K562 (cell line): ENCODE measurements at places on chromosomes 3 and 15. TPM values are rescaled to one million over a fixed set of nuclear protein-coding genes. Genes with fewer than 3 reads are reported as not detected.
A peak's percentile ranks its signal among the peaks of the same experiment; 100 is the strongest.

Gene MOBP
- polyA plus RNA-seq, result 0.25 TPM in 1 of 2 replicates, not detected in the other

Gene HRG
- polyA plus RNA-seq, result not detected in 2 replicates

Gene MUC4
- polyA plus RNA-seq, result 0.07 TPM in 2 replicates

Gene ETV5
- 13.7 and 15.9 TPM in 2 replicates for polyA plus RNA-seq

Gene MYLK
- polyA plus RNA-seq, result not detected in 2 replicates

Gene GPR160
- 5.1 and 6.0 TPM in 2 replicates for polyA plus RNA-seq

- DNase-seq, result no peak
These were observed 347.7 kb upstream of the SATB1 start for GRCh38 chr3:18772699-18773305.

DNA sequence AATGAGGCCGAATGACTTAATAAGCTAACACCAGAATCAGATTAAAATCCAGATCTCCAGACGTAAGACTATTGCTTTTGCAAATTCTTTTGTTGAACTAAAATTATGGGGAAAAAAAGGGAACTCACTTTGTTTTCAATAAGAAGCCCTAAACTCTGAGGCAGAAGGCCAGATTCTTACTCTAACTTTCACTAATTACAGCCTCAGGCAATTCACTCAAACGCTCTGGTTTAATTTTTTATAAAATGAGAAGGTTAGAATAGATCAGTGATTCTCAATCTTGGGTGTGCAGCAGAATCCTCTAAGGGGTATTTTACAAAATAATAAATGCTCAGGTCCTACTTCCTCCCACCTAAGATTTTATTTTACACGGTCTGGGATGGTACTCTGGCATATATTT lies 38.1 kb downstream of the C3orf70 start:
- no peak for DNase-seq

DNA sequence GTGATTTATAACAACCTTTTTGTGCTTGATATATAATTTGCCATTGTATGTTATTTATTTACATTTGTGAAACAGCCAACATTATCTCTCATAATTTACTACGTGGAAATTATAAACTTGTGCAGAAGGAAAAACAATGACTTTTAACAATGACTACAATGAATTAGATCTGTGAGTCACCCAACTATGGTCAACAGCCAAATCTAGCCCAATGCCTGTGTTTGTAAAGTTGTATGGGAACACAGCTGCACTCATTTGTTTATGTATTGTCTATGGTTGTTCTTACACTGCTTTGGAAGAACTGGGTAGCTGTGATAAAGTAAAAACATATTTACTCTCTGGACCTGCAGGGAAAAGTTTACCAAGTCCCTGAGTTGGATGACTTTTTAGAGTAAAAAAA lies 110.4 kb downstream of the OTOL1 start:
- no peak for DNase-seq

GRCh38 chr3:82676356-82677026 lies 915.0 kb upstream of the GBE1 start:
- DNase-seq, result no peak

GRCh38 chr3:101102678-101103296 lies 109.6 kb upstream of the ABI3BP start:
- no peak for DNase-seq

DNA sequence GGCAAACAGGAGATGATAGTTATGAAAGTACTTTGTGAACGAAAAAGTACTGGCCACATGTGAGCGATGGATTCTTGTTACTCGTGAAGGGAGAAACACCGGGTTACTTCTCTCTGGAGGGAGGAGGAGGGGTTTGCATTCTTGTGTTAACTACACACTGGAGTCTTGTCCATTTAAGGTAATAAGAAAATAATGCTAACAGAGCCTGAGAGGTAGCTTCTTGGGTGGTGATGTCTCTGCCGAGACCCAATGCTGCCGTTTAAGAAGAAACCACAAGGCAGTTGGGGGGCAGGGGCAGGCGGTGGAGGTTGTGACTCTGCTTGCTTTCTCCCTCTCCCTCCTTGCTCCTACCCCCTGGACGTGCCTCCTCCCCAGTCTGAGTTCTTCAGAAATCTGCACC lies 100.9 kb upstream of the ROPN1 start:
- DNase-seq, result no peak

- no peak for DNase-seq
These were observed 17.2 kb downstream of the EAF2 start for GRCh38 chr3:121852256-121852655.

GRCh38 chr15:48644827-48645557 lies 517 bp downstream of the FBN1 start:
- no peak for DNase-seq

DNA sequence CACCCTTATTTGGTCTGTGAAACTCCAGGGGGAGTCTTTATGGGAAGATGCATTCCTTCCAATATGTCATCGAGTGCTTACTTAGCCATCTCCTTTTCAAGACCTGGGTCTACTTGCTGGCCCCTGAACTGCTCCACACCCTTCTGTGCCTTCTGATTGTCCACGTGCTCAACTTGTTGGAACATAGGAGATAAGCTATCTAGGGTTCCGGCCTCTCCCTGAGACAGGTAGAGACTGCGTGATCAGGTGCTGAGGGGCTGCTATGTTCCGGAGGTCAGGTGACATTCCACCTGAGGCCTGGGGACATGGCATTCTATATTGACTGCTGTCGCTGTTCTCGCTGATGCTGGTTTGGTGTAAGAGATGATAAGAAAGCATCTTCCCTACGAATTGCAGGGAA lies 65.6 kb downstream of the ATP1B3 start:
- DNase-seq, result no peak

- no peak for DNase-seq
These were observed 16.3 kb downstream of the ZIC1 start for GRCh38 chr3:147425388-147425850.

DNA sequence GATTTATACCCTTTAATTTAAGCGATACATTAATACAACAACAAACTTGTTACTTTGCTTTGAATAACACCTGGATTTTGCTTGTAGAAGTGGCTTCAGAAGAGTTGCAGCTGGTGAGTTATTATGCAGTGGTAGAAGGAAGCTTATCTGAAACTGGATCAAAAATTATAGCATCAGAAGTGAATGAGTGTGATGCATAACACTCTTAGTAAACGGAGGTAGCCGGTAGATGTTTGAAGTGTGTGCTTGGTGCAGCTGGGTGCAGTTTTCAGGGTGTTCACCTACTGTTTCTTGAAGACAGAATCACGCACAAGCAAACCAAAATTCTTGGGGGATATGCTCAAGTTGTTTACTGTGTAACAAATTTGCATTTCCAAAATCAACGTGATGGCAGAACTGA lies 103.1 kb downstream of the MITF start:
- DNase-seq, result no peak

- no peak for DNase-seq
These were observed 371.7 kb upstream of the CNTN6 start for GRCh38 chr3:721086-721485.

DNA sequence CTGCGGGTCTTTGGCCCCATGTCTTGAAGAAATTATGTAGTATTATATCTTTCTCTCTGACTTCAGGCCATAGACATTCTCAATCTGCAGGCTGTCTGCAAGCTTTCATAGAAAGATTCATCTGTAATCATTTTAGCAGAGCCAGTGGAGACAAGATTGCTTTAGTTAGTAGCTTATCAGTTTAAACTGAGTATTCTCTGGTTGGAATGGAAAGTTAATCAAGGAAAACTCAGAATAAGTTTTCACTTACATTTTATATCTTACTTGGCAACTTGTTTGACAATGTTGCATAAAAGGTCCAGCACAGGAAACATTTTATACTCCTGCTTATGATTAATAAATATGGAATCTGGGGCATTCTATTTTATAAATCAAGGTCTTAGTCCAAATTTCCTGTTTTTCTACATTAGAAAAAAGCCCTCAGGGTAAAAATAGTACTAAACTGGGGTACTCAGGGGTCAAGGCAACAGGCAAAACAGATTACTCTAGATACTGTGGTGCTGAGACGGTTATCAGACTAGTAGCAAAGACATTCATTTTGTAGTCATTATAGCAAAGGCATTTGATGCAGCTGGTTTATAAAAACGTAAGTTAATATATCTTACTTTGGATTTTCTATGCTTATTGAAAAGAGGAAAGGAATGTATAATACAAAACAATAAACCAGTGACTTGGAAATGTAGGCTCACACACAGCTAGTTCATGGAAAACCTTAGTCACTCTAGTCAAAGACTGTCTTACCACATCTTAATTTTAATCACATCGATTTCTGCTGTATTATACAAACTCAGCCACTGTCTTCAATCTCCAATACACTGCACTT lies 45.2 kb upstream of the FILIP1L start:
- no peak for DNase-seq

DNA sequence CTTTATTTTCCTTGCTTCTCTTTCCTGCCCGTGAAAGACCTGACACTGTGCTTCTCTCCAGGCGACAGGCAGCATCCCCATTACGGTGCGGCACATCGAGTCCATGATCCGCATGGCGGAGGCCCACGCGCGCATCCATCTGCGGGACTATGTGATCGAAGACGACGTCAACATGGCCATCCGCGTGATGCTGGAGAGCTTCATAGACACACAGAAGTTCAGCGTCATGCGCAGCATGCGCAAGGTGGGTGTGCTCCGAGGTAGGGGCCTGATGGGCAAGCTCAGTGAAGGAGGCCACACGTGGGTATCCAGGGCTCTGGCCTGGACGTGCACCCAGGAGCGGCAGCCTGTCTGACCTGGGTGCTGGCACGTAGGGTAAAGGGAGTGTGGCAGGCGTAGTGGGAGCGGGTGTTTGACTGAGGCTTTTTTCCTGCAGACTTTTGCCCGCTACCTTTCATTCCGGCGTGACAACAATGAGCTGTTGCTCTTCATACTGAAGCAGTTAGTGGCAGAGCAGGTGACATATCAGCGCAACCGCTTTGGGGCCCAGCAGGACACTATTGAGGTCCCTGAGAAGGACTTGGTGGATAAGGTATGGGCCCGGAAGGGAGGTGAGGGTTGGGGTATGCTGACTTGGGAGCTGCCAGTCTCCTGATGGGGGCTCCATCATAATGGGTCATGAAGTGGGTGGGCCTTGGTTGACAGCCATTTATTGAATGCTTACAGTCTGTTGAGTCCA lies 8.2 kb upstream of the PODXL2 start:
- DNase-seq, result no peak

DNA sequence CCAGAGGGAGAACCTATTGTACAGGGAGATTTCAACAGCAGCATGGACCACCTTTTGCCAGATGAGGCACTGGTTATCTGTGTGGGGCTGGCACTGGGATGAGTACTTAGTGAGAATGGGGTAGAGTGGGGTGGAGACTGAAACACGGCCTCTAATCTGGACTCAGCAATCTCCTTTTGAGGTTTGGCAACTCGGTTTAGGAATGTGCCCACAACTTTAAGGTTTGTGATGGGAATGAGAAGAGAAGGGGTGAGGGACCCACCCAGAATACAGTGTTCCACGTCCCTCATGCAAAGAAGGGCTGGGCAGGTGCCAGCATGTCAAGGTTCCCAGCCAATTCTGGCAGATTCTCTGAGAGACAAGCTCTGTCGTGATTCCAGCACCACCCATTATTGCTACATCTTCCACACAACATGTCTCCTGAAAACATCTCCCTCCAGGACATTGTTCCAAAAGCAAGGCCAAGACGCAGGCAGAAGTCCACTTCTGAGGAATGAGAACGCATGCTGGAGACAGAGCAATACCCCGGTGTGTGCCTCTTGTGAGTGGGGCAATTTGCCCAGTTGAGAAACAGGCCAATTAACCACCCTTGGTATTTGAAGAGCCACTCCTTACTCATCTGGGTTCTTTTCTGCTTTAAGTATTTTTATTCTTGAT lies 37.5 kb upstream of the CCR4 start:
- no peak for DNase-seq

DNA sequence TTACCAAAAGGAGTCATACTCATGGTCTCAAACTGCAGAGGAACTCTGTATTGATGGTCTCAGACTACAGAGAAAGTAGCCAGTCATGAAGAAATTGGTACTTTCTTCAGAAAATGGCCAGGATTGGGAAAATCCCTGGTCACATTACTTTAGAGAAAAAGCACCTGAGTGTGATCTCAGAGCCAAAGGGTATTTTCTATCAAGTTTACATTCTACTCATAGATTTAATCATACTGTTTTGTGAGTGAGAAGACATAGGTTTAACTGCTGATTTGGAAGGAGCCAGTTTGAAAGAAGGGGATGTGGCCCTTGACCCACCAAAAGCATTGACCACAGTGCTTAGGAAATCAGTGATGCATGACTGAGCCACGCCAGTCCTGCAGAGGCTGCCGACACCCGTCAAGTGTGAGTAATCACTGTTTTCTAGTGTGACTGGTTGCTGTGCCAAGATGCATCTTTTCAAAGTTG lies 203.6 kb downstream of the AKAP13 start:
- DNase-seq, result no peak

- DNase-seq, result no peak
These were observed 66.7 kb upstream of the GCSAM start for GRCh38 chr3:112199622-112200316.

DNA sequence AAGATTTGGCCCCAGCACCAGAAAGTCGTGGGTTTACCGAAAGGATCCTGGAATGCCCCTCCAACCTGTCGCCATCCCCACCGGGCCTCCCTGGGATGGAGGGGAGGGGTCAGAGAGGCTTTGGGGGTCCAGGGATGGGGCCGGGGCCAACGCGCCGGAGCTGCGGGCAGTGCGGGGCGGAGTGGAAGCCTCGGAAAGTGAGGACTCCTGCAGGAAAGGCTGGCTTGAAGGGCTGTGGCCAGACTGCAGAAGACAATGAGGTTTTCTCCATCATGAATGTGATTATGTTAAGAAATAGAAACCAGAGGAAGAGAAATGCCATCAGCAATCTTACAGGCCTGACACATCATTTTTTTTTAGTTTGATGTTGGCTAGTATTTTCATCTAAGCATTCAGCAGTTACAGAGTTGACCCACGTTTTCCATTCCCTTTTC lies 738 bp downstream of the YEATS2 start:
- DNase-seq, result peak; percentile 51

- DNase-seq, result no peak
These were observed 1570.1 kb downstream of the SI start for GRCh38 chr3:163508206-163508605.

DNA sequence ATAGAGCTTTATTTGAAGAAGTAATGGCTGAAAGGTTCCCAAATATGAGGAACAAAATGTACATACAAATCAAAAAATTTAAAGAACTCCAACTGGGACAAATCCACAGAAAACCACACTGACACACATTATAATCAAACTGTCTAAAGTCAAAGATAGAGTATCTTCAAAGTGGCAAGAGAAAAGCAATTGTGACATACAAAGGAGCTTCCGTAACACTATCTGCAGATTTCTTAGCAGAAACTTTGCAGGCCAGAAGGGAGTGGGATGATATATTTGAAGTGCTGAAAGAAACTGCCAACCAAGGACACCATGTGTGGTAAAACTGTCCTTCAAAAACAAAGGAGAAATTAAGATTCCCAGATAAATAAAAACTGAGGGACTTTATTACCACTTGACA lies 91.9 kb downstream of the SENP2 start:
- DNase-seq, result no peak

- no peak for DNase-seq
These were observed 3.2 kb downstream of the SEMA6D start for GRCh38 chr15:47720555-47720954.
